Activated naive CD4-positive, alpha-beta T cell treated with anti-CD3 and anti-CD28 coated beads, Interleukin-2, amount 50 U/mL, for 16 hours (primary cell): ENCODE measurements at places on chromosomes 2 and 18.

DNA sequence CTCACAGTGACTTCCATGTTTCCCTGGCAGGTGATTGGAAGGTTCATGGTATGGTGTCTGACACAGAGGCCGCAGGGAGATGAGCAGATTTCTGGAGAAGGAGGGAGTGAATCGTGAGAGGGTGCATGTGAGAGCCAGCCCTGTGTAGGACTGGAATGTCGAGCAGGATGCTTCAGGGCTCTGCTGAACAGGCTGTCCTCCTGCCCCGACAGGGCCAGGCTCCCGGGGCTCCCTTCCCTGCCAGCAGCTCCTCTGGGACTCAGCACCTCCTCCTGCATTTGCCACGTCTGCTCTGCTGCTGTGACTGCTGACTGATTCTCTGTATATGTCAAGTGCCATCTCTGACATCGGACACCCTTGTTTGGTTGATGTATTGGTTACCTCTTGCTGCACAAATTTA is 38.5 kb upstream of the INHBB start:
- no peak for DNase-seq

GRCh38 chr2:105062158-105062557 is 24.3 kb downstream of the MRPS9 start:
- DNase-seq, result no peak

DNA sequence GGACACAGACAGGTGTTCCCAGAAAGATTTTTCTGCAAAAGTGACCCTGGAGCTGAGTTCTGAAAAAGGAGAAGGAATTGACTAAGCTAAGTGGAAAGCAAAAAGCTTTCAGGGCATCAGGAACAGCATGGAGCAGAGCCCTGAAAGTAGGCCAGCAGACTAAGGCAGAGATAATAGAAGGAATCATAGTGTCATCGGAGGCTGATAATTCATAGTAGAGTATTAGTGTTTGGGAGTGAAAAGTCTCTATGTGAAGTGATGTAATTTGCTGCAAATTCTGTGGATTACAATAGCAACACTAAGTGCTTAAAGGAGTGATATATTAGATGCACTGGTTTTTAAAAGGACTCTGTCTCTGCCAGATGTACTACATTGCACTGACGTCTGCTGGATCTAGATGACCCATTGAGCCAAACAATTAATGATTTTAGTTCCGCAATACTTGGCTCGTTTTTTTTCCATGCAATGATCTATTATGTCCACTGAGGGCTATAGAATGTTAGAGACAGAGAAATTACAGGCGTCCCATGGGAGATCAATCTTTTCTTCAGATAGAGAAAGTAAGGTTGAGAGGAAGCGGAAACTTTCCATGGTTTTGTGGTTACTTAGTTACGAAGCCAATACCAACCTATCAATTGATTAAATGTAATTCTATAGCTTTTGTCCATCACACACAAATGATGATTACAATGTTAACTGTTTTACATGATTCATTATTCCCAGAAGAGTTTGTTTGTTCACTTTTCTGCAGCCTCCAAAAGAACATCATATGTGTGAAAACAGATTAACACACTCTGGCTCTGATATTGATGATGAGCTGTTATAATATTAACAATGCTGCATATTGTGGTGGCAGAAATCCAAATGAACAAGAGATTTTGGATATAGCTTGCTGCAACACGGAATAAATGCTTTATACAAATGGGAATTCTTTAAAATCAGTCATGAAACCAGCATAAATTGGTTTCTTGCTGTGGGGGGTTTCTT is 143.7 kb downstream of the MC4R start:
- DNase-seq, result no peak

DNA sequence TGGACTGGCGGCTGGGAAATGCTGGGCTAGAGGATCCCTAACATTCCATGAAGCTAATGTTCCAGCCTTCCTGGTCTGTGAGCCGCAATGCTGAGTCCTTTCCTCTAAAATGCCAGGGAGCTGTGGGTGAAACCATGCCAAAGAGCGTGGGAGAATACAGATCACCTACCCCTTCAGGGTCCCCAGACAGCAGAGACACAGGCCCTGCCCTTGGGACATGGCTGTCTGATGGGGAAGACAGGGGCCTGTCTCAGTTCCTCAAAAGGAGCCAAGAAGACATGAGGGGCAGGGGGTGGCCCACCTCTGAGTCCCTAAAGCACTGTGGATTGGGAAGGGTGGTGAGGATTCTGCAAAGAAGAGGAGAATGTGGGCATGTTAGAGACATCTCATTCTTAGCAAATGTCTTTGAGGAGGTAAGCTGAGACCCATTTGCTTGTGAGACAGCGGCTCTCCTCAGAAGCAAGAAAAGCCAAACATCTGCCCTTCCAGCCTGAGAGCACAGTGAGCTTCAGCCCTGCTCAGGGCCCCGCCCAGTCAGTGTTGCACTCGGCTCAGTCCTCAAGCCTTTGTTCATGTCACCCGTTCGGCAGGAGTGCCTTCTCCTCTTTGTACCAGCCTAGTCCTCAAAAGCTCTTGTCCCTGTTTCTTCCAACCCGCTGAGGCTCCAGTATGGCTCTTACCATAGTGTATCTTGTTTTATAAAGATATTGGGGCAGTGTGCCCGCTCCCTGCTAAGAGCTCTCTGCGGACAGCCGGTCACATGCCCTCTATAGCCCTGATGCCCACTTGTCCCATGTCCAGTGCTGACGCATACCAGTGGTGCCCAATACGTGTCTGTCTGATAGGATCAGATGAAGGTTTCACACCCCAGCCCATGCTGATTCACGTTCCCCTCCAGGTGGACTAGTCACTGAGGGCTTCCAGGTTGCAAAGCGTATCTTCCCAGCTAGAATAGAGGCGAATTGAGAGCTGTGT is 286.2 kb downstream of the CYP26B1 start:
- no peak for DNase-seq

DNA sequence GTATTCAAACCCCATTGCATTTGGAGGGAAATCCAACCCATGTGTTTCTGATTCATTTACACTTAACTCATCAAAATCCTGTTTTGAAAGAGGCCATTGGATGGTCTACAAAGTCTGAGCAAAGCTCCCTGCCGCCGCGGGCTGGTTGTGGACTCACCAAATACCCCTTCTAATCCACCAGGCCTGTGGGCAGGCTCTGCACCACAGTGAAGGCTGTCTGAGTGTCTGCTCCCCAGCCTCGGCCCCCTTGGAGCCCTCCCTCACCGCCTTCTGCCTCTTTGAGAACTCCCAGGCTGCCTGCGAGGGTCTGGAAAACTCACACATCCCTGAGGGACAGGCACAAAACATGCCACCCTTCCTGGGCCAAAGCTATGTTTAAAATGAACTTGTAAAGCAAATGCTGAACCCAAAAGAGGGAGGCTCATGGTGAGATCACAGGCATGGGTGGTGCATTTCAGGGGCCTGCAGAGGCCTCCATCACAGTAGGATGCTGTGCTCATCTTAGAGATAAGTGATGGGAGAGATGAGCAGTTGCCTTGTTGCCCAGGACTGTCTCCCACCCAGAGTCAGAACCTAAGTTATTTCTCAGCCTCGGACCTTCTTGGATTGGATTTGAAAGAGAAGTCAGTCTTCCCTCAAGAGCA is 225.0 kb downstream of the CYP26B1 start:
- DNase-seq, result no peak

DNA sequence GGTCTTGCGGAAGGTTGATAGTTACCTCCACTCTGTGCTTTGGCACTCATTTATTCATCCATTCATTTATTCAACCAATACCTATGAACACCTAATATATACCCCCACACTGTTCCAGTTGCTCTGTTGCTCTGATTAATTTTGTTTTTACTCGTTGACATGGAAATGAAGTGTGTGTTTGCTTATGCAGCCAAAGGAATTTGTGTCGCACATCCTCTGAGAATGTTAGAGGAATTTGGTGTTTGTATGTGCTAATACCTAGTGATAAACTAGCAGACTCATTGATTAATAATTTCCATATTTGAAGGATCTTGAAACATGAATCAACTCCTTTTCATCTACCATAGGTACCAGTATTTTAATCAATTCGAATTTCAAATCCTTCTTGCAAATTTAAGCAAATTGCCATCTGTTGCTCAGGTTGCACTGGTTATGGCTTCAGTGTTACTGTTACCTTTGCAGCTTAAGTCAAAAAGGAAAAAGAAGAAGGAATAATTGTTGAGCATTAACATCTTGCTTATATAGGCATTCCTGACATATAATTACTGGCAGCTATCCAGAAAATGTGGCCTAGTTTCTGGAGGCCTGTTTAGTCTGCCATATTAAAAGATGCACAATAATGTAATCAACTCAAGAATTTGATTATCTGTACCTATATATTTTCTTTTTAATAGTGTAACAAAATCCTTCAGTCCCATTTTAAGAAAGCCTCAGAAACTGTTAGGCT is 25.7 kb upstream of the CRIM1 start:
- no peak for DNase-seq

DNA sequence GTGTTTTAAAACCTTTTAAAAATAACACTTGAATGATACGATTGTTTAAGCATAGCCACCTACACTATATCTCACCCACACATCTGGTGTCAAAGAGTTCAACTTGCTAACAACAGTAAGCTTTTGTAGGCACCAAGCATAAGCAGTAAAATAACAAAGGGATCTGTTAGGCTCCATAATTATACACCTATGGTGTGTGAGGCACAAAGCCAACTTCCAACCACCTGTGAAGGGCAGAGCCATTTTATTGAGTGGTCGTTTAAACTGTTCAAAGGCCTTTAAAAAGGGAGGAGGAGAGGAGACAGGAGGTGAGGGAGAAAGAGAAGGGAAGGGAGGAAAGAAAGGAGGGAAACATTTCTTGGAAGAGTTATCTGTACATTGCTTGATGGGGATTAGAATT is 27.9 kb downstream of the NEMP2 start:
- DNase-seq, result no peak

GRCh38 chr2:109377976-109378375 is 235.8 kb downstream of the SEPTIN10 start:
- DNase-seq, result no peak

DNA sequence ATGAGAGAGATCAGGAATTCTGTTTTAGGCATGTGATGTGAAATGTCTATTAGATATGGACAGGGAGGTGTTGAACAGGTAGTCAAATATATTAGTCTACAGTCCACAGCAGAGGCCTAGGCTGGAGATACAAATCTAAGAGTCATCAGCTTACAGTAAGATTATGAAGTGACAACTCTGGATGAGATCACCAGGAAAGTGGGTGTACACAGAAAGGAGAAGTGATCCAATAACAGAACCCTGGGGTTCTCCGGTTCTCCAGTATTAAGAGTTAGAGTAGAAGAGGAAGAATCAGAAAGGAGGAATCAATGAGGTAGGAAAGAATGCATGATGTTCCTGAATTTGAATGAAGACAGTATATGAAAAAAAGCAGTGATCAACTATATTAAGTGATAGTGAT is 362.3 kb downstream of the FIGN start:
- DNase-seq, result no peak

- no peak for DNase-seq
Observed at GRCh38 chr18:44638811-44639210, 41.9 kb upstream of the SETBP1 start.

DNA sequence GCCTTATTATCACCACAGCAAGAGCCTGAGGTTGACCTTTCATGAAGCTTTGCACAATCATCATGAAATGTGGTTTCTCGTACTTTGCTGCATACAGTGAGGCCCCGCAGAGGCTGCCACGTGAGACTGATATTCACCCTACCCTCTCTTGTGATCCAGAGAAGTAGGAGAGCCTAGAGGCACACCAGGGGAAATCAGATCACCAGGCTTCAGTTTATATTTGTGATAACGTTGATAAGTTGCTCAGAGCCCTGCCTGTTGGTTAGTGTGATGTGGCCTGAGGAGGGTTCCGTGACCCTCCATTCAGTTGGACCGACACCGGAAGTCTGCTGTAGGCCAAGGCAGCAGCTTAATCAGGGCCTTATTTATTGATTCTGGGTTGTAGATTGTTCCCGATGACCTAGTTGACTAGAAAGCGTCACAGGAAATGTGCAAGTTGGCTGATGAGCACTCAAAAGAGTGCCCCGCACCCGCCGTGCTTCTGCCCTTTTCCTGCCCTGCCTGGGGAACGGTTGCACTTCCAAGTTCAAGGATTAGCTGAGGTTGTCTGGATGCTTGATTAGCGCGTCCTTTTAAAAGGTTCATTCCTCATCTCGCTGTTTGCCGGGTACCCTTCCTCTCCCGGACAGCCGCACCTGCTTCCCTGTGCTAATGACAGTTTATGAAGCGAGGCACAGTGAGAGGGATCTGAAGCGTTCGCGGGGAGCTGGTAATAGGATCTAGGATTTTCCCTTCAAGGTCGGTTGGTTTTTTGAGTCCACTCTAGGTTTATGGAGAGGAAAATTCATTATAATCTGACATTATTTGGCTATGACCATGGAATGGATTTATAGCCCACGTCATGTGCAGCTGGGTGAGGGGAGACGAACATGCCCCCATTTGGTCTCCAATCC is 146.4 kb downstream of the SH3RF3 start:
- no peak for DNase-seq

- no peak for DNase-seq
Observed at GRCh38 chr18:59570101-59570775, 127.0 kb downstream of the CCBE1 start.
